NCI-H1105 (cell line): ENCODE measurements at places on chromosomes 5 and 9.

- no peak for DNase-seq
Observed at GRCh38 chr9:80061940-80062339, 490.2 kb downstream of the TLE4 start.

DNA sequence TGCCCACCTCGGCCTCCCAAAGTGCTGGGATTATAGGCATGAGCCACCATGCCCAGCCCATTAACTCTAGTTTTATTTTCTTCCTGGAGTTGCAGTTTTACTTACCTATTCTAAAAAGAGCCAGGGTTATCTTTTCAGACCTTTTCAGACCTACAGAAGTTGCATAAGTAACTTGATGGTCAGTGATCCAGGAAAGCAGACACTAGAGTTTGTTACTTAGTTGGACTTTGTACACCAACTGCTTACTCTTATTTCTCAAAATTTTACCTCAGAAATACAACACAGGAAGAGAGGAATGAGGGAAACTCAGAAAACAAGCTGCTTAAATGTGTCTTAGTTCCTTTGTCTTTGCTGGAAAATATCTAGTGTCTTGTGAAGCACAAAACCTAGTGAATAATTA, 25.4 kb downstream of the RAD23B start:
- no peak for DNase-seq

DNA sequence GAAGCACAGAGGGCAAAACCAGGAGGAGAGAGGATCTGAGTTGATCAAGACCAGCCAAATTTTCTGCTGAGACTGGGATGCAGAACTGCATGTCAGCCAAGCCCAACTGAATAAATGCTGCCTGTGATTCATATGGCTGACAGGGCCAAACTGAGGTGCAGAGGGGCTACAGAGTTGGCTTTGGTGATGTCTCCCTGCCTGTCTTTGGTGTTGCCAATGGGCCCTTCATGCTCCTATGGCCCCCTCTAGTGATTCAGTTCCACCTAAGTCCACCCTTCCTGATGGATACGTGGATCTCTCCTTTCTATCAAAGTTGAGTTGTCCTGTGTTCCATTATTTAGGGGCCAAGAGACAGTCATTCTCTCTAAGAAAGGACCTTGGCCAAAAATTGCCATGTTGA, 163.6 kb upstream of the TLE4 start:
- DNase-seq = no peak

GRCh38 chr9:84738353-84738752, 68.8 kb downstream of the NTRK2 start:
- no peak for DNase-seq

DNA sequence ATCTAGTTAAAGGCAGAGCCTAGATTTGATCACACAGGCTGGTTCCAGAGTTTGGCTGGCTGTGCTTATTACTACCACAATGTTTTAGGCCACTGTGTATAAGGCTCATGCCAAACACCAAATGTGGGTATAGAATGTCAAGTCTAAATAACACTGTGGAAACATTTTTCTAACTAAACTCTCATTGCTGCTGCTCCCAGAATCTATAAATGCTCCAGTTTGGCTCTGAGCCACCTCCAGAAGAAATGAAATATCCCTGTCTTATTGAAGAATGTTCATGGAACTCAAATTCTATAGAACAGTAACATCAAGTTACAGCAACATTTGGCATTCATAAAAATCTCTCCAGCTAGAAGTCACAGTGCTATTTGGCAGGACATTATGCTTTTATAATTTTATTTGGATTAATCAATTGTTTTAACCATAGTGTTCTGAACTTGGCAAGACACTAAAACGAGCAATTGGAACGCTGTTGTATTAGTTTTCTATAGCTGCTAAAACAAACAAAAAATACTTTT, 178.1 kb upstream of the COX7C start:
- DNase-seq = no peak

GRCh38 chr5:72402959-72403628, 82.9 kb downstream of the PTCD2 start:
- no peak for DNase-seq

DNA sequence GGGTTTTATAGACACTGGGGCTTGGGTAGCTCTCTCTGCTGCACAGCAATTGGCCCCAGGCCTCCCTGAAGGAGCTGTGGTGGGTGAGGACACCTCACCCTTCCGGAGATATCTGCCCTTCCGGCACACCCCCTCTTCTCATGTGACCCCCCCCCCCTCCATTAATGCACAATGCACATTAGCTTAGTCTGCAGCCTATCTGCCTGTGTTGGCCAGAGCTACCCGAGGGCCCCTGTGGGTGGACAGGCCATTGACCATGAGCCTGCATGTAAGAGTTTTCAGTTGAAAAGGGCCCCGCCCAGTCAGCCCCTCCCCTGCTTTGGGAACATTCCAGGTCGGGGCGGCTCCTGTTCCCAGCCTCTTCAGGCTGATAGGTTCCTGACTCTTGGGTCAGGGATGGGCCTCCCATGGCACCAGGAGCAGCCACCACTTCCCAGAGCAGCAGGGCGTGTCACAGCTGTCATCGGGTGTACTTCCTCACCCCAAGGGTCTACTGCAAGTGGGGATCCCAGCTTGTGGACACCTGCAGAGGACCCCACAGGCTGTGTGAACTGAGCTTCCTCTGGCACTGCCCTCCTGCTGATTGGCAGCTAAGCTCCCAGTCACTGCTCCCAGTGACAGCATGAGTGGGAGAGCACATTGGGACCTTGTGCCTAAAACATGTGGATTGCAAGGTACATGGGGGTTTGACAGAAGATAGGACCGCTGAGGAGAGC, 17.8 kb downstream of the PHF2 start:
- no peak for DNase-seq

DNA sequence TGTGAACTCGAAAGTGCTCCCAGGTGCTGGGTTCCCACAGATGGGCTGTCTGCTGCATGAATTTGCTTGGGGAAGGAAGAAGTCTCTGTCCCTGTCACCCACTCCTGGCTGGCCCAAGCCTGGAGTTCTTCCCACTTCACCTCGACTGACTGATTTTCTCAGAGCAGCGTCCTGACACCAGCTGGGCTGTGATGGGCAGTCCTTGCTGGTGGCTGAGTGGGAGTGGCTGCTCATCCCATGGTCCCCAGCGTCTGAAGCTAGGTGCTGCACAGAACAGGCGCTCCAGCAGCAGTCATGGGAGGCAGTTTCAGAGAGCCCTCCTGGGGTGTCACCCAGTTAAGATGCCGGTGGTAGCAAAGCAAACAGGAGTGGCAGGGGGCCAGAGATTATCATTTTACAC, 10.1 kb upstream of the NEURL1B start:
- no peak for DNase-seq

DNA sequence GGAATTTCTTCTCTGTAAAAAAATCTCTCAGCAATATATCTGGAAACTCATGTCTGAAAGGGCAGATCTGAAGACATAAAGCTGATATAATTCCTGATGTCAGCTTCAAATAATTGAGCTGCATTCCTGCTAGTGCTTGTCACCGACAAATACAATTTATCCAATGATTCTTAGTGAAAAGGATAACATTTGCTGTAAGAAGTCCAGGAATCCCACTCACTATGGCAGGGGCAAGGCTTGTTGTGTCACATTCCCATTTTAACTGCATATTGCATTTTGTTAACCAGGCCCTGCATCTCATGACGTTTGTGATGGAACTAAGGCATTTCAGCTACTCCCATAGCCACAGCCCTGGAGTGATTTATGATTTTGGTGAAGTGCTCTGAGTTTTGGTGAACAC, 160.1 kb upstream of the DAB2 start:
- DNase-seq = no peak

GRCh38 chr9:1303932-1304331, 253.8 kb downstream of the DMRT2 start:
- DNase-seq = no peak

DNA sequence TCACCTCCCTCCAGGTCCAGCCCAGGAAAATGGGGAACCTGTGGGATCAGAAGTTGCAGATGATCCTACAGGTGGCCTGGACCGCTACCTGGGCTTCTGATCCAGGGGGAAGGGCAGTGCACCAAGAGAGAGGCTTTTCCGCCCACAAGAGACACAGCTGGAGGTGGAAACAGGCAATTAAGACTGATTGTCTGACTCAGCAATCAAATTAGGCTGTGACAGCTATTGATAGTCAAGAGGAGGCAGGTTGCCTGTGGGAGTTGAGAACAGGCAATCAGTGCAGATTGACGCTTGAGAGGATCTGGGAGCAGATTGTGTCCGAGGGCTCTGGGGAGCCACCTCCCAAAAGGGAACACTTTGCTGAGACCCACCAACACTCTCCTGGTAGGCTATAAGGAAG, 71.1 kb upstream of the SLC44A1 start:
- DNase-seq = peak; percentile 69

DNA sequence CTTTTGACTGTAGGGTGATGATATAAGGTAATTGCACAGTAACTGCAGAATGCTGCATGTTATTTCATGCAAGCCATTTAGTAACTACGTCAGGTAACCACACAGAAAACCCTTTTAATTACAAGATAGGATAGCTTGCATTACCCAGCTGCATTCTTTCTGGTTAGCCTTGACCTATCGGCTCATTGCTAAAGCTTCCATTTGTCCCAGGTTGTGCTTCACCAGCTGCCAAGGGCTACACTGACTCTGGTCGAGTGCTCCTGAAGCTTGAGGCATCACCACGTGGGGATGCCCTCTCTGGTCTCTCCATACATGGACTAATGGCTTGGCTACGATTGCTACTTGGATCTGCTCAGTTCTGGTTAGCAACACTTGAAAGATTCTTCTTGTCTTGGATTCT, 81.1 kb upstream of the SLC12A2 start:
- no peak for DNase-seq

DNA sequence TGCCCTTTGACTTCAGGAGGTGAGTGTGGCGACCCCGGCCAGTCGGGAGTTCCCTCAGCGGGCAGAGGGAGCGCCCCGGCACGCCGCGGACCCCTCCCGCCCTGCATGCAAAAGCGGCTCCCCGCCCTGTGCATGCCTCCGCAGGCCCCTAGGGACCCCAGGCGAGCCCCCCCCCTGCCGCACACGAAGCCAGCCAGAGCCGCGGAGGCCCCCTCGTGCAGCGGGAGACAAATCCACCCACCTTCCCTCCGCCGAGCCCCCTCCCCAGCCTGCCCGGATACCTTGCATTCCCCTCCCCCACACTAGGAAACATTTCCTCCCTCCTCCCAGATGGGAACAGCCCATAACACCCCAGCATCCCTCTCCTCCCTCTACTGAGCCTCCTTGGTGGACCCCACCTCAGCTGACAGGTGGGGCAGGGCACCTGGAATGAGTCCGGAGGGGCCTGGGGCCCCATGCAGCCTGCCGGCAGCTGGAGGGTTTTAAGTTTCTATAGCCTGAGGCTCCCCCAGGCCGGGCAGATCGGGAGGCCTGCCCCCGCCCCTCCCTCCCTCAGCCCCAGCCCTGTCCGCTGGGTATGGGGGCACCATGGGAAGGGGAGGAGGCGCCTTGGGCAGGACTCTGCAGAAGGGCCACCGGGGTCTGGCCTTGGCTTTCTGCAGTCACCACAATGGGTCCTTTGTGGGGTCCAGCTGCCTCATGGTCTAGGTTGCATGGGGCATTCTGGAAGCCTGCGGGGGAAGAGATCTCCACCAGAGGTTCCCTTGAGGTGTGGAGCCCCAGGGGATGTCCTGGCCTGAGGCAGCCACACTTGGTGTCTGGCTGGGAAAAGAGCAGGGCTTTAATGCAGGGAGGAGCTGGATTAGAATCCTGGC, 601 bp downstream of the ERGIC1 start:
- no peak for DNase-seq

- no peak for DNase-seq
Observed at GRCh38 chr9:109471475-109472393, 26.4 kb downstream of the PTPN3 start.

- DNase-seq = no peak
Observed at GRCh38 chr5:168592014-168592368, 12.8 kb upstream of the PANK3 start.

DNA sequence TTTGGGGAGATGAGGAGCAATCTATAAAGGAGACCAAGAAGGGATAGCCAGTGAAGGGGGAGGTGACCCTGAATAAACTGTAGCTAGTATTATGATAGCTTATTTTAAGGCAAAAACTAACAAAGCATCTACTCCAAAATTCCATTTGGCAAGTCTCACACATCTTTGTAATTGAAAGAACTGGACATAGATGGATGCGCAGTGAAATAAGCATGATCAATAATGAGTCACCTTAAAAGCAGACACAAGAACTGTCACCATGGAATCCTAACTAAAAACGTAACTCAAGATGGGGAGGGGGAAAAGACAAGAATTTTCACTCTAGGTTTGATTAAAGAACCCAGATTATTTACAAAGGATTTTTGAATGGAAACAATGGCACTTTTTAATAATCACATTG, 164.5 kb downstream of the MED27 start:
- no peak for DNase-seq

GRCh38 chr5:122902263-122902662, 56.9 kb downstream of the SNX24 start:
- DNase-seq = no peak

DNA sequence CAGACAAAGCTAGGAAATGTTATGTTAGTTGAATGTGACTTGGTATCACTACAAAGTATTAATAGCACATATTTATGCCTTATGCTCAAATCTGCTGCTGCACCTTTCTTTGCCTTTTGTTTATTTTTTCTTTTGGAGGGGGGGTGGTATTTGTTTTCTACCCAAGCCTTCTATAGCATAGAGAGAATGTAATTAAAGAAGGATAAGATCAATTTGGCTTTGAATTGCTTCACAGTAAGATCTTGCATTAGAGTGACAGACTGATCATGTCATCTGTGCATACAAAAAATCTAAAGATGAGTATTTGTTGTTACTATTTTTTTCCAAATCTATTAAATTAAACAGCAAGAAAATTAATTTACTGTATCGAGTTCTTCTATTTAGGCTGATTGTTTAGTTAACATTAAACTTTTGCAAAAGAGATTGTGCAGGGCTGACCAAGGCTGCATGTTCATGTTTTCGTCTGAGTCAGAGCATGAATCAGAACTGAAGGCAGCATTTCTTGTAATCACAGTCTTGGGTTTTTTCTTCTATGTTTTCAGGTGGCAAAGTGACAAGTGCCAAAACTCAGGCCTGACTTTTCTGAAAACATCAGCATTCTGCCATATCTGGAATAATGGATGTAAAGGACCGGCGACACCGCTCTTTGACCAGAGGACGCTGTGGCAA, 1007.1 kb upstream of the WWC1 start:
- DNase-seq = no peak

GRCh38 chr9:107221321-107221720, 61.8 kb upstream of the RAD23B start:
- no peak for DNase-seq

- DNase-seq = no peak
Observed at GRCh38 chr5:92514896-92515295, 1066.1 kb downstream of the NR2F1-AS1 start.

DNA sequence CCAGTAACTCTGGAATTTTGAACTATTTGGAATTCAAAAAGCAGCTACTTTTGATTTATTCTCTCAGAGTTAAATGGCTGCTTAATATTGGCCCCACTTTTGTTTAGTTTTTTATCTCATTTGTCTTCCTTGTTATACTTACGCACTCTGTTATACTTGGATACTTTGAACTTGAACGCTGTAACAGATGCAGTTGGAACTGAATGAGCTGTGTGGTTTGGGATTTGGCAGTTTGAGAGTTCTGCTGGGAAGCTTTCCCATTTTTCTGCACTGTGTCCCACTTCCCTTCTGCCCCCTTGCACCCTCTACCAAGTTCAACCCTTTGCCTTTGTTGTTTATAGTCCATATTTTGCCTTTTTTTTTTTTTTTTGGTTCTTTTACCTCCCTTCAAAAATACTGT, 3.8 kb downstream of the RHOBTB3 start:
- DNase-seq = no peak

GRCh38 chr9:123102375-123103113, 69.1 kb downstream of the GPR21 start:
- DNase-seq = no peak
